Karpas-422 (cell line): ENCODE measurements at places on chromosomes 7 and 10. TPM values are rescaled to one million over a fixed set of nuclear protein-coding genes. Genes with fewer than 3 reads are reported as not detected.
A peak's percentile ranks its signal among the peaks of the same experiment; 100 is the strongest.

DNA sequence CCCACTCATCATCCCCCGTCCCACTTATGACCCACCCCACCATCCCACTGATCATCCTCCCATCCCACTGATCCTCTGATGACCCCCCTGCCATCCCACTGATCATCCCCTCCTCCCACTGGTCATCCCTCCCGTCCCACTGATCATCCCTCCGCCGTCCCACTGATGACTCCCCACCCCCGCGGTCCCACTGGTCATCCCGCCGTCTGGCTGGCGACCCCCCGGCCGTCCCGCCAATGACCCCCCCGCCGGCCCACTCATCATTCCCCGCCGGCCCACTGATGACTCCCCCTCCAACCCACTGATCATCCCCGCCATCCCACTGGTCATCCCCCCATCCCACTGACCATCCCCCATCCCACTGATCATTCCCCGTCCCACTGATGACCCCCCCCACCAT, 161.1 kb downstream of the GRM8 start:
- no peak for DNase-seq

- DNase-seq = peak; percentile 49
These were observed 1239.7 kb downstream of the GATA3 start for GRCh38 chr10:9294132-9294663.

- DNase-seq = no peak
These were observed 13.9 kb downstream of the POLL start for GRCh38 chr10:101573885-101574753.

GRCh38 chr7:114650491-114650890, 235.9 kb downstream of the FOXP2 start:
- no peak for DNase-seq

GRCh38 chr10:10917031-10917430, 100.6 kb upstream of the CELF2 start:
- DNase-seq = no peak

GRCh38 chr10:55224007-55224781, 423.2 kb upstream of the PCDH15 start:
- no peak for DNase-seq

GRCh38 chr10:31660300-31660699, 268.3 kb downstream of the ARHGAP12 start:
- no peak for DNase-seq

GRCh38 chr7:32658467-32658869, 163.2 kb downstream of the AVL9 start:
- no peak for DNase-seq

DNA sequence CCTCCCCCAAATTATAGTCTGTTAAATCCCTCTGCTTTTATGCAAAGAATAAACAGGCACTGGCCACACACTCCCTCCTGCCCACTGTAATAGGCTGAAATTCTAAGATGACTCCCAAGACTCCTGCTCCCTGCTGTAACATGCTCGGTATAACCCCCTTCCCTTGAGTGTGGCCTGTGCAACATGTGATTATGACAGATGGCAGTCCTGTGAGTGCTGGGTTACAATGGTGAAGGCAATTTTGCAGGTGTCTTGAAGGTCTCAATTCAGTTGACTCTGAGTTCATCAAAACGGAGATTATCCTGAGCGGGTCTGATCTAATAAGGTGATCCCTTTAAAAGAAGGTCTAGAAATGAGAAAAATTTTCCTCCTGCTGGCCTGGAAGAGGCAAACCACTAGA, 55.9 kb downstream of the CREB3L2 start:
- no peak for DNase-seq

- no peak for DNase-seq
These were observed 9.2 kb downstream of the ZNF488 start for GRCh38 chr10:47374611-47375536.

- no peak for DNase-seq
These were observed 42.3 kb downstream of the JMJD1C start for GRCh38 chr10:63423494-63423893.

- DNase-seq = no peak
These were observed 93.7 kb downstream of the SEMA3A start for GRCh38 chr7:84100866-84101265.

GRCh38 chr10:114767101-114767985, 54.2 kb upstream of the FHIP2A start:
- no peak for DNase-seq

DNA sequence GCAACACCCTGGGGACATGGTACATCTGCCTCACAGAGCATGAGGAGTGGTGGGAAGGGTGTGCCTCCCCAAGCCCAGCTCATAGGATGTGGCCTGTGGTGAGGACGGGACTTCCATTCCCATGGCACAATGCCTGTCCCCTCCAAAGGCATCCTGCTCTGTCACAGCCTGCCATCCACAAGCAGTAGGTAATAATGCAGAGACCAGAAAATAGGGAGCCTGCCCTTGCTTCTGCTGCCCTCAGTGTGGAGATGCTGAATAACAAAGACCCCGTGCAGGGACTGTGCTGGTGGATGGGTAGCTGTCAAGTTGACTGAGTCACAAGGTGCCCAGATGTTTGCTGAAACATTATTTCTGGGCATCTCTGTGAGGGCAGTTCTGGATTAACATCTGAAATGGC, 199.9 kb upstream of the GRB10 start:
- DNase-seq = no peak

- DNase-seq = no peak
These were observed 48.5 kb downstream of the PLXNA4 start for GRCh38 chr7:132527467-132528410.

GRCh38 chr10:103197174-103197573, 4.1 kb upstream of the NT5C2 start:
- DNase-seq = peak; percentile 31

GRCh38 chr10:37269554-37270256, 144.3 kb downstream of the ANKRD30A start:
- DNase-seq = peak; percentile 58

DNA sequence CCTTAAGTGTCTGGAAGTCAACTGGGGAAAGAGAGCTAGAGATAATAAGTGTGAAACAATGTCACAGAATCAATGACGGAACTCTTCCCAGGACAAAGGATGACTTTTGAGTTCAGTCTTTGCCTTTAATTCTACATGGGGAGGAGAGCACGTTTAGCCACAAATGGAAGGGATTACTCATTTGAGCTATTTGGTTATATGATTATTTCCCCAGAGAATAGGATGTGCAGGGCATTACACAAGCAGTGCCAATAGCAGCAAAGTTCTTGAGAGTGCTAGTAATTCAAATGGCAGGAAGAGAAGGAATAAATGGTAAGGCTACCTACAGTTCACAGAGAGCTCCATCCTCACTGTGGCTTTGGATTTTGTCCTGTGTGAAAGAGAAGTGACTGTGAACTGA, 6.0 kb downstream of the EGFR start:
- no peak for DNase-seq

PCLO gene
- not detected in 2 replicates for total RNA-seq

GPR26 gene
- not detected in 2 replicates for total RNA-seq

ANXA8L1 gene
- not detected in 2 replicates for total RNA-seq

KIF11 gene
- total RNA-seq = 9.1 and 14.2 TPM in 2 replicates

HOXA3 gene
- 1.3 TPM in 2 replicates for total RNA-seq

HOXA2 gene
- total RNA-seq = 0.41 and 0.47 TPM in 2 replicates

IFIT1B gene
- total RNA-seq = 0.78 TPM in 1 of 2 replicates, not detected in the other

GCK gene
- total RNA-seq = not detected in 2 replicates

RASSF4 gene
- 3.6 and 7.1 TPM in 2 replicates for total RNA-seq
